ENCODE measurements at places on chromosomes 7 and 10.

DNA sequence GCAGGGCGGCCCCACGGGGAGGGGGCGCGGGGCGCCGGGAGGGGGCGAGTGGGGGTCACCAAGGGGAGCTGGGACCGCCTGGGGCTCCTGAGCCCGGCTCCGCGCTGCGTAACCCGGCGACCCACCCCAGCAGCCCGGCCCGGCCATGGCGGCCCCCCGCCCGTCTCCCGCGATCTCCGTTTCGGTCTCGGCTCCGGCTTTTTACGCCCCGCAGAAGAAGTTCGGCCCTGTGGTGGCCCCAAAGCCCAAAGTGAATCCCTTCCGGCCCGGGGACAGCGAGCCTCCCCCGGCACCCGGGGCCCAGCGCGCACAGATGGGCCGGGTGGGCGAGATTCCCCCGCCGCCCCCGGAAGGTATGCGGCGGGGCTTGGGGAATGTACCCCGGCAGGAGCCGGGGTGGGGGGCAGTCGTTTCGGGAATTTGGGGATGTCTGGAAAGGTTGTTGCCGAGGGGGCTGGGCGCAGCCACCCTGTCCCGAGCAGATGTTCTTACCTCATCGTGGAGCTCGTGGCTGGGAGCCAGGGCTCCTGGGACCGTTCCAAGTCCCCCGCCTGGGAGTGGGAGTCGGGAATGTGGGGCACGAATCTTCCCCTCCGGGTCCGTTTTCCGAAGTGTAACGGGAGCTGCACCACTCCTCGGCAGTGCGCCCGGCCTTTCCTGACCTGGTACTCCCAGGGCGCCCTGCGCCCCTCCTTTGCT is 431 bp downstream of the ZYX start:
- no peak for DNase-seq

DNA sequence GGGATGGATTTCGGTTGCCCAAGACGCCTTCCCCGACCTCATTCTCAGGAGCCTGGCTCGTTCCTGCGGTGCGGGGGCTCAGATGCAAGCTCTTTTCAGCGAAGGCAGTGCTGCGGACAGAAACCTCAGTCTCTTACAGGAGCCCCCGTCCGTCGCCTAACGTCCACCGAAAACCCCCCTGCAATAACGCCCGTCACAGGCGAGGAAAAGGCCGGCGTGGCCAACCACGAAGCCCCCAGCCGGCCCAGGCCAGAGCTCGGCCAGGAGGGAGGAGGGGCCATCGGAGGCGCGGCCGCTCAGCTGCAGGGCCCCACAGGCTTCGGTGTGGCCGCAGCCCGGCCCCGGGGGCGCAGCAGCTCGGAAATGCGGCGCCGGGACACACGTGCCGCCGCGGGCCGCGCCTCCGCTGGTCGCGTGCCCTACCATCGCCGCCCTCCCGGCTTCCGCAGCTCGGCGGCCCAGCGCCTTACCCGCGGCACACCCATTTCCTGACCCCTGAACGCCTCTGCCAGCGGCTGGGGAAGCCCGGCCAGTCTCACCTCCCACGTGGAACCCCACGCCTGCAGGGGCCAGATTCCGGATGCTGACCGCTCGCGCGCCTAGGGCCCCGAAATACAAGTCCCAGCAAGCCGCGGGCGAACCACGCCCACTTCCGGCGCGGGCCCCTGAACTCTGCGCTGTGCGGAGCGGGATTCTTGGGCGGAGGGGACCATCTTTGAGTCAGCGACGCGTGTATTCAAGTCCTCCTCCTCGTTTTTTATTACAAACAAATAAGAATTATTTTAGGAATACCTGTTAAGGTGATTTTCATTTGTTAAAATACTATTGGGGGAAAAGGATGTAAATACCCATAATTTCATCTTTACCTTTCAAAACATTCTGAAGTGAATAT is at the start of gene ZNF239:
Gene ZNF239 (minus strand): TSS at position 616 of the 892 bp plus-strand sequence. CDS start 16,537 bp downstream, outside the sequence.
- DNase-seq, result peak; percentile 89

- no peak for DNase-seq
Measured at GRCh38 chr10:96511044-96511945, 2.4 kb downstream of the TLL2 start.

GRCh38 chr7:71385330-71385729 is 253.4 kb downstream of the GALNT17 start:
- no peak for DNase-seq

- no peak for DNase-seq
Measured at GRCh38 chr7:94324380-94325121, 70.1 kb upstream of the COL1A2 start.

- no peak for DNase-seq
Measured at GRCh38 chr10:93440591-93441091, 41.5 kb downstream of the MYOF start.

DNA sequence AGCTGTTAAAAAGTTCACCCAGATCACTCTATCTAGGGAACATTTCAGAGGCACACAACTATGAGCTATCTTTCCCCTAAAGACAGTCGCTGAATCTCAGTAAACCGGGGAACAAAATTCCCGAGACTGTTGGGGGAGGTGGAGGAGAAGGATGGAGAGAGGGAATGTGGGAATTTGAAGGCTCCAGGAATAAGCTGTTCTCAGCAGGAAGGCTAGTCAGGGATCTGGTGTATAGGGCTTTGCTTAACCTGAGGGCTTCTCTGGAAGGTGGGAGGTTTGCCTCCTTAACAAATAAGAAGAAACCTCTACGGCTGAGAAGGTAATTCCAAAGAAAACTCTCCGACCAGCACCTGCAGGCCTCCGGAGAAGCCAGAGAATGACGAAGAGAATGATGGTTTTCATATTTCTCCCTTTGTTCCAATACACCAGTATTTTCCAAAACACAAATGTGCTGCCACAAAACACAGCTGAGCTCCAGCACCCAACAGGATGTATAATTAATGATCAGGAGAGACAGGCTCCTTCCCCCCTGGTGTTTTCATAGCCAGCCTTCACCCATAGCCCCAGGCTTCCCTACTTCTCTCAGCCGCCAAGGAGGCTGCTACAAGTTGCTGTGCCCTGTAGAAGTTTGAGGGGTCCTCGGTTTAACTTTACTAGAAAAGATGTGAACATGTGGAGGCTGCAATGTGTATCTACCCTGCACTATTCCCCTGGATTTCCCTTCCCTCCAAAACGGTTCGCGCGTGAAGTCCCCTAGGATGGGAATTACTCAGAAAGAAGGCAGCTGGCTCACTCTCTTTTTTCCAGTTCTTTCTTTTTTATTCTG is 2.0 kb downstream of the KCNMA1 start:
- no peak for DNase-seq

DNA sequence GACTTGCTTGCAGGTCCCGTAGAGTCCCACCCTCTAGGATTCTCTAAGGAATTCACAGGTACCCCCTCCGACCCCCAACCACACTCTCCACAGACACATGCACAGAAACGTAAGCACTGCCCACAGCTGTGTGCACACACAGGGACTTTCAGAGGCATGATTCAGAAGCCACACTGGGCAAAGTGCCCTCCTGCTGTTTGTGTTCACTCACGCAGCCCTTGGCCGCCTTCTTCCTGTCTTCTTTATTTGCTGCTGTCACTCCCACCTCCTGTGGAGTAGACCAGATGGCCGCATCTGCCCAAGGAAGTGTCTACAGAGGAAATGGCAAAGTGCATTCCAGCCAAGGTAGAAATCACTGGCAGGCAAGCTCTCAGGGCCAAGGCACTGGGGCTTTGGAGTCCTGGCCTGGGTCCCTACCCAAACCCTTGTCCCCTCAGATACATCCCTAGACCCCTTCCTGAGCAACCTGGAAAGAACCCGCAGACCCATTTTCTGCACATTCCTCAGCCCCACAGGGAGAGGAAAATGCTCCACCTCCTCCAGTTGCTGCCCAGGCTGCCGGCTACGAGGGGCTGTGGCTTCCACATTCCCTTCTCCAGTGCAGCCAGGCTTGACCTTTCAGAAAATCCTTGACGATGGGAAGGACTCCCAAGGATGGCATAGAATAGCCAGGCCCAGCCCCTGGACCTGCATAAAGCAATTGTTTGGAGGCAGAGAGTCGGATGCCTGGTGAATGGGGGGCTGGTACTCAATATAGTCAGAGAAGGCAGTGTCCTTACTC is 21.6 kb upstream of the GIMAP8 start:
- peak; percentile 52 for DNase-seq

DNA sequence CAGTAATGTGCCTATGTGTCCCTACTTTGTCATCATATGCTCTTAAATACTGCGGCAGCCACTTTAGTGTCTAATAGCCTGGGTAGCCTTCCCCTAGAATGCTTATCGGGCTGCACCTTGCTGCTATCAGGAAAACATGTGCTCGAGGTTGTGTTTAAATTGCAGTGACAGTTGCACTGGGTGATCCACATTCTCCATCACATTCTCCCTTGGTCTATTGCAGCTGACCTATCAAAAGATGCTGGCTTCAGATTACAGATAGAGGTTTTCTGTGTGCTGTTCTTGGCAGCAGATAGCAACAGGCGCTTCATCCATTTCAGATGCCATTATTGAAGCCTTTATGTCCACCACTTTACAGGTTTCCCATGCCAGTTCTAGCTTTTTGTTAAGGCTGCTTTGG is 130.1 kb upstream of the MDFIC start:
- DNase-seq, result no peak

DNA sequence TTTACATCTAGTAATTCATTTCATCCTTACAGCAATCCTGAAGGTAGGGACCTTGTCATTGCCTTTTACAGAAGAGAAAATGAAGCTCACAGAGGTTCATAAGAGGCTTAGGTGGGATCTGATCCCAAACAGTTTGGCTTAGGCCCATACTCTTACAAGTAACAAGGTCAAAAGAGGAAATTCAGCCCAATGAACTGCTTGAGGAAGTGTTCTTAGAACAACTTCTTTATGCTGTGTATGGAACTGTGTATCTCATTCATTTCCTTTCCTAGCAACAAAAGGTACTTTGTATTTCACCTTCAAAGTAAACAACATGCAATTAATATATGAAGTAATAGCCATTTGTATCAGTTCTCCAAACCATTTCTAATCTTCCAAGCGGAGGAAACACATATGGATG is 79.3 kb downstream of the AVL9 start:
- DNase-seq, result no peak

DNA sequence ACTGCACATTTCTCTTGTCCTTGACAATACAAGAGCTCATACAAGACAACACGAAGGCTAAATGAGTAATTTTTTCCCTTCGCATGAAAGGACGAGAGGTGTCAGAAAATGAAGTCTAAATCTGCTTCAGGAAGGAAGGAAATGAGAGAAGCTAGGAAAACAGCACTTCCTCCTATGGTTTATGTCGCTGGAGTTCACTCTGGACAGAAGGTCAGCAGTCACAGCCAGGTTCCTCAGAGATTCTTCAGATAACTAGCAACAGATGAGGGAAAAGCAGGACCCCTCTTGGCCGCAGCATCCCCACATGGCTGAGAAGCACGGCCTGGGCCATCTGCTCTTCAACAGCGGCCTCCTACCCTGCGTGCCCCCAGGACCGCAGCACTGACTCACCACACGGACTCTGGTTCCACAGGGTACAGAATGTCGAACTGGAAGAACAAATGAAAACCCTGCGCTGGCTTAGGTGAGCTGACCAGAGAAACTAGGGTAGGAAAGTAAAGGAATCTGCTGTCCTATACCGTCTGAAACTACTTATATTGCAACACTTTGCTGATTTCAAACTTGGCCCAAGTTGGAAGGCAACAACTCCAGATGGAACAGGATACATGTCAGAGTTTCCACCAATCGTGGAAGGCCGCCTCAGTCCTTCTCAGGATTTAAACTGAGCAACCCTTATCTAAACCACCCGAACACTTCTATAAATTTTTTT is 26.3 kb downstream of the DNMBP start:
- DNase-seq, result no peak

- no peak for DNase-seq
Measured at GRCh38 chr10:113849946-113850345, 3.9 kb downstream of the DCLRE1A start.

DNA sequence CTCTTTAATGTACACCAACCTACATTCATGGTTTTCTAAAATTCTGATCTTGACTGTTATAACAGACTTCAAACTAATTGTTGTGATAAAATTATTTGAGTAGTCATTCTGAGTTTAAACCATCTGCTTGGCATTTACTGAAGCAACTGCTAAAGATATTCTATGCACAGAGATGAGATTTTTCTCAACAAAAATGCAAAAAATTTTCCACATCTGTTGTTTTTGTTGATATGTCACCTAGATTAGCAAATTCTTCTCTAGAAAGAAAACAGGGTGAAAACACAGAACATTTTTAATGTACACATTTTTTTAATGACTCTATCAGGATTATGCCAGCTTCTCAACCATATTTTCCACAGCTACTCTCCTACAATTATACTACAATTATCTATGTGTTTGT is 42.7 kb downstream of the ARHGAP12 start:
- no peak for DNase-seq

DNA sequence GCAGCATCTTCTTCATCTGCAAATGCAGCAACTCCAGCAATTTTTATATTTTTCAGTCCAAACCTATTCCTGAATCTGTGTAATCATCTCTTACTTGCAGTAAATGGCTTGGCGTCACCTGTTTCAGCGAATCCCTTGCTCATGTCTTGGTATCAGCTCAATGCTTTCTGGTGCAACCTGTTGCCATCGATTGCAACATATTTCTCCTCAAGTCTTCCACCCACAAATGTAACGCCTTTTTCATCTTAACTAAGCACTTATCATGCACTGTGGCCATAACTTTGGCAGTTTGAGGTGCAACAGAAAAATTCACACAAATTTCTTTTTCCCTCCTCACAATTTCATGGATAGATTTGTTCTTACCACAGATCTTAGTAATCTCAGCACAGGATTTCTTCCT is 168.3 kb downstream of the HERPUD2 start:
- DNase-seq, result no peak

GRCh38 chr7:111388912-111389311 is 173.4 kb downstream of the IMMP2L start:
- peak; percentile 5 for DNase-seq

GRCh38 chr10:131779661-131780394 is 121.0 kb upstream of the PPP2R2D start:
- no peak for DNase-seq

GRCh38 chr10:123287594-123288247 is 133.5 kb downstream of the BUB3 start:
- no peak for DNase-seq

DNA sequence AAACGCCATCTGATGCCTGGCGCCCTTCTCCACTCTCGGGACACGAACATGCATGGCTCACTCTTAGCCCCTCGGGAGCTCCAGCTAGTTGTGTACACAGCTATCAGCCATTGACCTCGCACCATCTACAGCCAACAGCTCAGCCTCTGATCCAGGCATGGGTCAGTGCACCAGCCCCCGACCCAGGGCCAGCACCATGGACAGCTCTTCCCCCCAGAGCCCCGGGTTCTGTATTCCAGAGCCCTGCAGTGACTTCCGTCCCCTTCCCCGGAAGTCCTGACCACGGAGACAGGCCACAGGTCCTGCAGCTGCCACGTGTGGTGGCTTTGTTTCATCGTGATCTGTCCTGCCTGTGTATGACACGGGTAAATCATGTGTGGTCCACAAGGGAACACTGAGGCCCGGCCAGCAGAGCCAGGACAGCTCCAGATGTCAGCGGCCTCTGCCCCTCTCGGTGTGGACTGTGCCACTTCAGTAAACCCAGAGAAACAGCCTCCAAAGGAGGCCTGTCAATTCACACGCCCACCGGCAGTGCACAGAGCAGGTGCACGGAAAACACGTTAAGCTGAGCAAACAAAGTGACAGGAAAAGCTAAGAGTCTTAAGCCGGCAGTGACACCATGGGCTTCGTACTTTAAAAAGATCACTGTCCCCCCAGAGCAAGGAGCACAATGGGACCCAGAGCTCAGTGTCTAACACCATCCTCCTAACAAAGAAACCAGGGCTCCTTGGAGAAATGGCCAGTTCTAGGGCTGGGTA is 13.0 kb downstream of the STK32C start:
- DNase-seq, result no peak

- DNase-seq, result no peak
Measured at GRCh38 chr10:79131836-79132631, 63.3 kb downstream of the ZMIZ1 start.

GRCh38 chr10:21488957-21489446 is 36.5 kb downstream of the SKIDA1 start:
- no peak for DNase-seq

GRCh38 chr7:23680414-23681405 is 711 bp downstream of the FAM221A start:
- peak; percentile 31 for DNase-seq
